Left kidney (tissue), 8 donors: ENCODE measurements at places on chromosomes 11 and 22.
A peak's percentile ranks its signal among the peaks of the same experiment; 100 is the strongest.

- no peak for DNase-seq
Measured at GRCh38 chr22:31055117-31055634, 25.9 kb upstream of the SMTN start.

DNA sequence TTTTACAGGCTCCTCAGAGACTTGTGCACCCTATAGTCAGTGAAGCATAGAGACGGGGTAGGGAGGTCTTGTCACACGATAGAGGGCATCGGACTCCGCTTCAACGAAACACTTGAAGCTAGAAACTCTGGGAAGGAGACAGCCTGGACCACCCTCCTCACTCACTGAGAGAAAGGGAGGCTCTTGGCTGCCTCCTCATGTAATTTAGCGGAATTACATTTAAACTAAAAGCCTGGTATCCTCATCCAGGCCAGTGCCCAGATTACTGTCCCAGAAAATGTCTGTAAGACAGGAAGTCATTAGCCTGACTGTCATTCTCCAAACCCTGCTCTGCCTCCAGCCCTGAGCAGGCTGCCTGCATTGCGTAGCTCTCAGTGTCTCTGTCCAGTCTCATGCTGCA is 36.0 kb downstream of the TTLL1 start:
- no peak for DNase-seq

DNA sequence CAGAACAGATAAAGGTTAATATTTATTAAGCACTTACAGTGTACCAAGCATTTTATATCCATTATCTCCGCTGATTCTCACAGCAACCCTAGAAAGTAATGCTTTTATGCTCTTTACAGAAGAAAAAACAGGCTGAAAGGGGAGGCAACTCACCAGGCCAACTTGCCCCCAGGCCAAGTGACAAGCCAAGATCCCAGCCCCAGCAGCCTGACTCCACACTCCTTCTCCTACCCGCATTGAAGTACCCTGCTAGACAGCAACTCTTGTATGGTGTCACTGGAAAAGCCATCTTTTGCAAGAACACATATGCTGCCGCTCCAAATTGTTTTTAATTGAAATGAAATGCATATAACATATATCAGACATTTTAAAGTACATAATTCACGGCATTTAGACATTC is 25.6 kb downstream of the SMCO4 start:
- no peak for DNase-seq

- no peak for DNase-seq
Measured at GRCh38 chr22:23282089-23282501, 101.8 kb downstream of the BCR start.

DNA sequence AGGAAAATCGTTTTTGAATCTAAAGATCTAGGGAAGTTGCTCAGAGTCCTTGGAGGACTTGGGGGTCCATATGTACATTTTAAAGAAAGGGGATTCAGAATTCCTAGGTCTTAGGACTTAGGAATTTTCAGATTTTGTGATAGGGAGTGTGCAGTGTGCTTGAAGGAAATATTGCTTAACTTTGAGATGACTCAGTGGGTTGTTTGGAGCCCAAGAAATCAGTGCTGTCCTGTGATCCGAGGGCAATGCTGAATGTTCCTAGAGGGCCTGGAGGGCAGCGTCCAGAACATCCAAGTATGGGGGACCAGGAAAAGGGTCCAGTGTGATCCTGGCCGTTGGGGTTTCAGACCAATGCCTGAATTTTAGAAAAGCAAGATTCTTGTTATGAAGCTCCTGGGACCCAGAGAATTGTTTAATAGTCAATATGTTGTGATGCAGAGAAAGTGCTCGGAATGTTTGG is 3.1 kb upstream of the IGF2 start:
- no peak for DNase-seq

DNA sequence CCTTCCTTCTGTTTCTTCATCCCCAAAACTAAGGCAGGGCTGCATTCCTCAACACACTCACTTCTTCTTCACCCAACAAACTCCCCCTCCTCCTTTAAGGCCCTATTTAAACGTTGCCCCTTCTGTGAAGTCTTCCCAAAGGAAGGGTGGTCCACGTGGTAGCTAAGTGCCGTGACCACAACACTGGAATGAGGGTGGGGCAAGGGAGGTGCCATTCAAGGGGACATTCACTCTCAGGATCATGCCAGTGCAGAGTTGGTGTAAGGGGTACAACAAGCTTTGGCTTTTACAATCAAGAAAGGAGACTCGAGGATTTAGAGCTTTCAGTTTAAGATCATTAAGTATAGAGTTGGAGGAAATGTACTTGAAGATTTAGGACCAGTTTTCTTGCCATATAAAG is 8.0 kb upstream of the MS4A10 start:
- no peak for DNase-seq

DNA sequence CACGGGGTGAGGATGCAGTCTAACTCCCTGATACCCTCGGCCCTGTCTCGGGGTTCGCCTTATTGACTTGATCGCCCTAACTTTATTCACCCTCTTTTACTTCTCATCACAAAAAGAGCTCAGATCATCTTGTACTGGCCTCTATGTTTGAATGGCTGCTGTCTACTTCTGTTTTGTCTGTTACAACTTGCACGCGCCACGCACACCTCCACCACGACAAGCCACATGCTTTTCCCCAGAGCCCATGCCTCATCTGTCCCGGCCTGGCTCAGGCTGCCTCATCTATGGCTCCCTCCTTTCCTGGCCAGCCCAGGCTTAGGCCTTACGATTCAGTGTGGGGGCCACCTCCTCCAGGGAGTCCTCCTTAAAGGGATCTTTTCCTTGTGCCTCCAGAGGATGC is 180.9 kb downstream of the EFCAB6 start:
- DNase-seq, result no peak

- no peak for DNase-seq
Measured at GRCh38 chr22:28955817-28956216, 72.4 kb downstream of the ZNRF3 start.

DNA sequence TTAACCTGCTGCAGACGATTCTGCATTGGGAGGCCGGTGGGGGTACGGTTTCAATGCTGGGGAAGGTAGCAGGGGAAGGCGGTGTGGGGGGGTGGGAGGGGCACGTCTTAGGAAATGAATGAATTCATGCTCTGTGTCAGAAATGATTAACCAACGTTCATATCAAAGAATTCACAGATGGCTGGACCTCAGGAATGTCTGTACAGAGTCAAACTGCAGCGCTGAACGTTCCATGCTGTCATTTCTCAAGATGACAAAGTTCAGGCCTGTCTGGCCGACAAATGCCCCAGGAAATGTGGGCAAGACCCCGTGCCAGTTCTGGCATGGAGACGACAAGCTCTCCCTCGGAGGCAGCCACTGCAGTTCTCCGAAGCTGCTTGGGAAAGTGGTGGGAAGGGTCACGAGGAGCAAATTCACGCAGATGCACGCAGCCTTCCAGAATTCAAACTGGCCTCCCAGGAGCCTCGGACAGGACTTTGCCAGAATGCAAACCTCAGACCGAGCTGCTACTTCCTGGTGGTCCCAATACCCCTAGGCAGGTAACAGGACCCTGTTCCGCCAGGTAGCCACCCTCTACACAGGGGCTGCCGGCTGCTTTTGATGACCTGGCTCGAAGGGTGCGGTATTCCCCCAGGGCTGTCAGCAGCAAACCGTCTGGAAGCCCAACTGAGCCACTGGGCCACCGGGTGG is 81.5 kb downstream of the TRMU start:
- peak; percentile 41 for DNase-seq

DNA sequence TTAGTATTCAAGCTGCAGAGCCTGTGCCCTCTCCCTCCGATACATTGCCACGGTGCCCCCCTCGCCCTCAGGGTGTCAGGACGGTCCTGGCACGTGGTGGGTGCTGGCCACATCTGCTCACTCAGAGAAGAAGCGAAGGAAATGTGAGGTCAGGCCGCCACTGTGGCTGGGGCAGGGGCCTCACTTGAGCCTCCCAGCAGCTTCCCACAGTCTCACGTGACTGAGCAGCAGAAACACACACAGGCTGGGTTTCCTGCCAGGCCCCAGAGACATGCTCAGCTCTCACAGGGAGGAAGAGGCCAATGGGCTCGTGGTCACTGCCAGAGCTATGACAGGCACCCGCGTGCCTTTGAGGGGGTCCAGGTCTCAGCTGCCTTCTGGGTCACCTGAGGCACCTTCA is 37.9 kb upstream of the PRR5 start:
- DNase-seq, result no peak

GRCh38 chr11:109363682-109364081 is 58.3 kb upstream of the C11orf87 start:
- no peak for DNase-seq

GRCh38 chr22:19812910-19813309 is 41.8 kb downstream of the GNB1L start:
- no peak for DNase-seq

DNA sequence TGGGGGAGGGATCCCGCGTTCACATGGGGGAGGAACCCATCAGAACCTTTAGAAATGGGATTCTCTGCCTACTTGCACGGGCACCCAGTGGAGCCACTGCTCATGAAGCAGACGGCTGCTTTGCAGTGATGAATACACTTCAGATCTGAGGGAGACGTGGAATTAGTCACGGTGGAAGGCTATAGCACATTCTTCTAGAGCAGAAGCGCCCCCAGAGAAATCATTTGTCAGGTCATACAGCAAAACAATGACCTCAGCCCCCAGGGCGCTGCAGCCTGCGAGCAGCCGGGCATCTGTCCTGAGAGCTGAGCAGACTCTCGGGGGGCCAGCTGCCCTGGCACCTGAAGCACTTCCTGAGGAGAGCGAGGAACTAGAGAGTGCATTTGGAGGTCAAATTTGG is 12.7 kb downstream of the TP53AIP1 start:
- no peak for DNase-seq

- no peak for DNase-seq
Measured at GRCh38 chr11:71124127-71124526, 128.2 kb downstream of the SHANK2 start.
